Activated T-helper 1 cell treated with anti-CD3 and anti-CD28 coated beads, Interleukin-2, amount 50 U/mL, for 16 hours (primary cell): ENCODE measurements at places on chromosomes 2 and 18.

DNA sequence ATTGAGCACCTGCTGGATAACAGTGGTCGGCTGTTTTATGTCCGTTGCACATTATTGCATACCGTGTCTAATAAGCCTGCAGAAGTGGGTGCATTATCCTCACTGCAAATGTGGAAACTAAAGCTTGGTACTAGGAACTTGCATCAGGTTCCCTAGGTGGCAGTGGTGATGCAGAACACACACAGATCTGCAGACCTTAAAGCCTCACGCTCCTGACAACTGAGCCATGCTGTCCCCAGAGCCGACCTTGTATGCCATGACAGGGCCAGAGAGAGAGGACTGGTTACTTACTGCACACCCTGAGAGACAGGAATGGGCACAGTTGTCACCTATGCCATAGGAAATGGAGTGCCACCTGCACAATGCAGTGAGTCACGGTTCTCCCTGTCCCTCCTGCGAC lies 151.8 kb downstream of the SH3RF3 start:
- no peak for DNase-seq

DNA sequence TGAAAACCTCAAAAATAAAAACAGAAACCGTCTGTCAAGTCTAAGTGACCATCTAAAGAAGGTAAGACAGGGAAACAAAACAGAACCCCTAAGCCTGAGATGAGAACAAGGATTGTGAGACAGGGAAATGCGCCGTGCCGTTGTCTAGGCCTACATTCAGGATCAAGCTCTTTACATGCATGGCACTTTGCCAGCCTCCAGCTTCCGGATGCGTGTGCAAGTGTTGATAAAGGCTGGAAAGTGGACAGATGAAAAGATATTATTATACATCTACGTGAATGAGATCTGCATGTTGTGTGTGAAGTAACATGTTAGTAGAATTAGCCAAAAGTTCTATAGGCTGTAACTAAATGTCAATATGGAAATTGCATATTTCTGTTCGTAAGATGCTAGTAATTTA lies 28.6 kb upstream of the TMEM87B start:
- DNase-seq: no peak

DNA sequence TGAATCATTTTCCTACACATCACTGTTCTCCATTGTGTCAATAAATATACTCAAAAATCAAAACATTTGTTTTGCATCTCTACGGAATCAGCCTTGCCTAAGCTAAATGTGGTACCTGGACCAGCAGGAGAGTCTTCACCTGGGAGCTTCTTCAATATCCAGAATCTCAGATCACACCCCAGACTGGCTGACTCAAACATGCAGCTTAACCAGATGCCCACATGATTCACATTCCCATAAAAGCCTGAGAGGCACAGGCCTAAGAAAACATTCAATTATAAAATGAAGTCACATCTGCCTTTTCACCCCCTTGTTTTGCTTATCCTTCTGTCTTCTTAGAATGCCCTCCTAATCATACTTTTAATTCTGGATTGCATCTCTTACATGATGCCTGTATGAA lies 1045.5 kb upstream of the NXPH2 start:
- no peak for DNase-seq

- DNase-seq: no peak
Observed at GRCh38 chr2:88733155-88733902, 41.9 kb downstream of the RPIA start.

- DNase-seq: no peak
Observed at GRCh38 chr2:168997118-168997521, 34.0 kb downstream of the ABCB11 start.

GRCh38 chr2:143514413-143514812 lies 385.2 kb downstream of the ARHGAP15 start:
- no peak for DNase-seq

DNA sequence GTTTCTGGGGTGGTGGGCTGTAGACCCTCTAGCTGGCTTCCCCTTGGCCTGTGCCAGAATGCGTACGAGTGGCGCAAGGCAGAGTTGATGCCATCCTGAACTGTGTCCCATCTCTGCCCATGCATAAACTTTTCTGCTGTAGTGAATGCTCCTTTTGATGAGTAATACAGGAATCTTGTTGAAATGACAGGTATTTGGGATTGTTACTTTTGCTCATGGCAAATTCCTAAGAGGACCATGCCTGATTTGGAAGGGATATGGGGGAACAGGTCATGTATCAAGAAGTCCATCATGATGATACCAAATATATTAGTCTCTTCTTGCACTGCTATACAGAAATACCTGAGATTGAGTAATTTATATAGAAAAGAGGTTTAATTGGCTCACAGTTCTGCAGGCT lies 648.0 kb downstream of the SLC4A3 start:
- DNase-seq: no peak

DNA sequence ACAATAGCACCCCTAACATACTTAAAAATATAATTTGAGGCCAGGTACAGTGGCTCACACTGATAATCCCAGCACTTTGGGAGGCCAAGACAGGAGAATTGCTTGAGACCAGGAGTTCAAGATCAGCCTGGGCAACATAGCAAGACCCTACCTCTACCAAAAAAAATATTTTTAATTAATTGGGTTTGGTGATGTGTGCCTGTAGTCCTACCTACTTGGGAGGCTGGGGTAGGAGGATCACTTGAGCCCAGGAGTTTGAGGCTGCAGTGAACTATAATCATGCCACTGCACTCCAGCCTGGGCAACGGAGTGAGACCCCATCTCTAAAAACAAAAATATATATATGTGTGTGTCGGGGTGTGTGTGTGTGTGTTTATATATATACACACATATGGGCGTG lies 91.3 kb downstream of the MEMO1 start:
- DNase-seq: no peak

DNA sequence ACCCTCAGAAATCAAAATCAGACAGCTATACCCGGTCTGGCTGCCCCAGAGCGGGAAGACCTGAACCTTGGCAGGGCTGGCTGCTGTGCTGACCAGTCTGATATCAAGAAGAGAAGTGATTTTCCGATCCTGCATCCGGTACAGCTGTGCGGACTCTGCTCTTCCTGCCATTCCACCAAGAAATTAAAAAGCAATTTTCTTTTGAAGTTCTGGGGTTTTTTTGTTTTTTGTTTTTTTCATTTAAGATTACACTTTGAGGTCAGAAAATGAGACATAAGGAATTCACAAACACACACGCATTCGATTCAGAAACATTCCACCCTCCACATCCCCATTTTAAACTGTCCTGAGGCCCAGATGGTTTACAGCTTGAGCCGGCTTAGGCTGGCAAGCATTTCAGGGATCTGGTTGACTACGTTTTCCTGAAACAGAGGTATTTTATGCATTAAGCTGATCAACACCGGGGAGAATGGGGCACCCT lies 156.5 kb downstream of the COL6A3 start:
- DNase-seq: no peak

GRCh38 chr2:239118675-239119211 lies 270.9 kb downstream of the TWIST2 start:
- no peak for DNase-seq

GRCh38 chr2:110679337-110679707 lies 1.5 kb upstream of the BUB1 start:
- no peak for DNase-seq

GRCh38 chr2:190080527-190081049 lies 18.1 kb upstream of the MSTN start:
- DNase-seq: no peak

- DNase-seq: no peak
Observed at GRCh38 chr2:124153713-124154112, 128.6 kb downstream of the CNTNAP5 start.

GRCh38 chr2:241511091-241511741 lies 2.8 kb upstream of the STK25 start:
- no peak for DNase-seq

DNA sequence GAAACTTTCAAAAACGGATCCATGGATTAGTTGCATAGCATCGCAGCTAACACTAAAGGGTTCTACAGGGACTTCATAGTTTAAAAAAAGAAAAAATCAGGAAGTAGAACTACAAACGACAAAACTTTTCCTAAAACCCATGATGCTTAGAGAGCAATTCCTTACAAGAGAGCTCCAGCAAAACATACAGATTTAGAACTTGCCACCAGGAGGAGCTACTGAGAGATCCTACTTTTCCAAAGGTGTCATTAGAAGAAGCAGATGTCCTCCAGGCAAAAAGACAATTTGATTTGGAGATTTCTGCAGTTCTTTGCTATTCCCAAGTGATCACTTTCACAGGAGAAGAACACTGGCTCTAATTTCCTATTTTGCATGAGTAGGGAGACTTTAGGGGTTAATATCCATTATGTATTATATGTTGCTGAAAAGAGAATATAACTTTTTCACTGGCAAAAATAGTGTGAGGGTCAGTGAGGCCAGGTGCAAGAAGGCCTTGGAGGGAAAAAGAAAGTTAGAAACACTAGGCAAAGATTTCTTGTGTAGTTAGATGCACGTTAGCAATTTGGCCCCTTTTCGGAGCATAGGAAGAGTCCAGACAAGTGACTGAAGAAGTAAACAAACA lies 436.2 kb downstream of the SUCLG1 start:
- DNase-seq: no peak

DNA sequence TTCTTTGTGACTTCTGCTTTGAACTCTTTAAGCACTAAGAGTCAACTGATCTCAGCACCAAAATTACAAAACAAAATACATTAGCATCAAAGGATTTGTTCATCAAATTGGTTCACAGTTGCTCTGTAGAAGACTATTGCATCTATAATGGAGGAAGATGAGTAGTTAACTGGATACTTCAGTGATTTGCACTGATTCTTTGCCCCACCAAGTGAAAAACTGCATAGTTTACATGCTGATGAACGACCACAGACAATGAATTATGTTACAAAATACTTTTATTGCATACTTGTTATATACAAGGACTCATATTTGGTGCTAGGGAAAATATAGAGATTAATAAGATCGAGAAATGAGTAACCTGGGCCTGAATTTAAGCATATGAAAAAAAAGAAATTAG lies 107.2 kb downstream of the SCG2 start:
- DNase-seq: no peak

DNA sequence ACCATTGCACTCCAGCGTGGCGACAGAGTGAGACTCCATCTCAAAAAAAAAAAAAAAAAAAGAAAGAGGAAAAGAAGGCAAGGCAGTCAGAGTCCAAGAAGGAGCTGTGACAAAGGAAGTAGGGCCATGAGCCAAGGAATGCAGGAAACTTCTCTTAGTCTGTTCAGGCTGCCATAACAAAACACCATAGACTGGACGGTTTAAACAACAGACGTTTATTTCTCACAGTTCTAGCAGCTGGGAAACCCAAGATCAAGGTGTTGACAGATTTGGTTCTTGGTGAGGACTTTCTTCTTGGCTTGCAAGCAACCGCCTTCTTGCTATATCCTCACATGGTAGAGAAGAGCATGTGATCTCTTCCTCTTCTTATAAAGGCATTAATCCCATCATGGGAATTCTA lies 13.1 kb upstream of the SUMO1 start:
- no peak for DNase-seq

DNA sequence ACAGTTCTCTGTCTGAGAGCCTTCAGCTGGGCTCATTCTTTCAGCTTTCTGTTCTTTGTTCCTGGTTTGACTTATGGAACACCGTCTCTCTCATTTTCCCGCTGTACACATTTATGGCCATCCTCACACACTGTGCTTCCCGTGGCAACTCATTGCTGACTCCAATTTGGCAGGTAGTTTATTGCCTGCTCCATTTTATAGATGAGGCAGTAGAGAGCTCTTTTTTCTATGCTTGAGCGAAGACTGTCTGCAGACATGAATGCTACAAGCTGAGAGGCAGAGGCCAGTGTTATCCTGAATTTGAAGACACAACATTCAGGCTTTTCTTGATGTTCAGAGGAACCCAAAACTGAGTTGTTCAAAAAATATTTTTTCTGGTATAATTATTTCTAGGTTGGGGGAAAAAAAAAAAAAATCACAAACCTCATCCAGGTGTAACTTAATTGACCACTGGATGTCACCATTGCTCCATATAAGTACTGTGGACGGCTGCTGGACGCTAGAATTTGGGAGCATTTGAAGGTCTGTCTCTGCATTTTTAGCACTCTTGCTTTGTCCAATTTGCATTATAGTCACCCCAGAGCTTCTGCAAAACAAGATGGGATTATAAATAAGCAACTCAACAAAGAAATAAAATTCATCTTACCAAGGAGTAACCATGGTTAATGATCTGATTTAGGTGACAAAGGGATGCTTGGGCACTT lies 83.5 kb downstream of the HRH4 start:
- no peak for DNase-seq

GRCh38 chr2:221747289-221747972 lies 175.3 kb upstream of the EPHA4 start:
- DNase-seq: no peak

GRCh38 chr2:22481486-22482259 lies 903.3 kb upstream of the KLHL29 start:
- DNase-seq: no peak

DNA sequence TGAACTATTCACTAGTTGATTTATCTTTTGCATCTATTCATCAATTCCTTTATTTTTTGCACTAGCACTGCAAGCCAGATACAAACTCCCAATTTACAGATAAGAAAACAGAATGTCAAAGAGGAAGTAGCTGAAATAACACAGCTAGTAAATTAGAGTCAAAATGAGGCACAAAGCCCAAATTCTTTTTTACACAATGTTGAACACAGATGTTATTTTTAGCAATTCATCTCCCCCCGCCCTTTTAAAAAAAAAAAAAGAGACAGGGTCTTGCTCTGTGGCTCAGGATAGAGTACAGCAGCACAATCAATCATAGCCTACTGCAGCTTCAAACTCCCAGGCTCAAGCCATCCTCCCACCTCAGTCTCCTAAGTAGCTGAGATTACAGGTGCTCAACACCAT lies 127.8 kb downstream of the CCBE1 start:
- no peak for DNase-seq

GRCh38 chr18:35291166-35291565 lies 1.1 kb upstream of the ZSCAN30 start:
- DNase-seq: no peak

GRCh38 chr2:200373231-200373630 lies 66.7 kb downstream of the SPATS2L start:
- no peak for DNase-seq

DNA sequence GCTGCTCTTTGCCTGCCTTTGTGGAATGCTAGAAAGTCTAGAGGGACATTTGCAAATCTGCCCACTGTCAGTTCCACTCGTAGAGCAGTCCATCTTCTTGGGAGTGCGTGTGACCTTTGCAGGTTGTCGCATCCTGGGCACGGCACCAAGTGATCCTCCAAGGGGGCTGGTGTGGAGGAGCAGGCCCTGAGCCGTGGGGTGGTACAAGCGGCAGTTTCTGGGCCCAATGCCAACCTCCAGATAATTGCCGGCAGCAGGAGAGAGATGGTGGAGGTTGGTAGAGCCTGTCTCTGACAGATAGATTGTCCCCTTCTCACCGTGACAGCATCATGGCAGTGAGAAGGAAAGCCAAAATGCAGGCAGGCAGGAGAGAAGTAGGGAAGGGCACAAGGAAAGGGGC lies 150.7 kb upstream of the SLC14A2 start:
- no peak for DNase-seq

- no peak for DNase-seq
Observed at GRCh38 chr2:161307676-161308075, 549 bp upstream of the PSMD14 start.
